ENCODE measurements at places on chromosomes 6 and 20.

GRCh38 chr6:148818939-148819575 lies 72.2 kb downstream of the UST start:
- no peak for DNase-seq

- DNase-seq: no peak
These were observed 19.4 kb upstream of the SDHAF4 start for GRCh38 chr6:70547313-70547712.

DNA sequence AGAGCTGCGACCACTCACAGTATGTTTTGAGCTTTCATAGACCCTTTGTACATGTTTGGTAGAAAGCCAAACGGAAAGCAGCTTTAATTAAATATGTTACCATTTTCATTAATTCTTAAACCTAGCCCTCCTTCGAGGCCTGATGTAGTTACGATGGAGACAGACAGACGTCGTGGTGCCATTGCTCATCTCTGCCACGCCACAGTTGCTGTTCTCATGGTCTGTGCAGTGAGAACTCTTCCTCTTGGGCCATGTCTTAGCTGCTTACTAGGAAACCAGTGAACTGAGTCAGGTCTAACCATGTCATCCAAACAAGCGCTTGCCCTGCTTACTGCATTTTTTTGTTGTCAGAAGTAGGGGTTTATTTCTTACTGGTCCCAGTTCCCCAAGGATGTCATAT lies 62.8 kb downstream of the SNX9 start:
- DNase-seq: no peak

DNA sequence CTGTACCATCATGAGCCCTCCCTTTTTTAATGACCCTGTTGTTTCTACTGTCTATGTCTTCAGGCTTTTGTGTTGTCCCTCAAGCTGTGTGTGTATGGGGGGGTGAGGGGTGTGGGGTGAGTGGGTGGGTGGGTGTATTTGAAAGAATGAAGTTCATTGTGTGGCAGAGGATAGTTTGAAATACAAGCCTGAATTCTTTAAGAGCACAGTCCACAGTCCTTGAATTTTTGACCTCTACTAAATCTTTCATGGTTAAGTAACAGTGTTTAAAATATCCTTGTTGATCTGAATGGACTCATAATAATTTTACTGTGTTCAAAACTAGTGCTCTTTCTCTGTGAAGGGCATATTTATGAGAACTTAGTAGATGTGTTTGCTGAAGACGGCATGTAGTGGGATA lies 10.0 kb downstream of the MRAP2 start:
- no peak for DNase-seq

DNA sequence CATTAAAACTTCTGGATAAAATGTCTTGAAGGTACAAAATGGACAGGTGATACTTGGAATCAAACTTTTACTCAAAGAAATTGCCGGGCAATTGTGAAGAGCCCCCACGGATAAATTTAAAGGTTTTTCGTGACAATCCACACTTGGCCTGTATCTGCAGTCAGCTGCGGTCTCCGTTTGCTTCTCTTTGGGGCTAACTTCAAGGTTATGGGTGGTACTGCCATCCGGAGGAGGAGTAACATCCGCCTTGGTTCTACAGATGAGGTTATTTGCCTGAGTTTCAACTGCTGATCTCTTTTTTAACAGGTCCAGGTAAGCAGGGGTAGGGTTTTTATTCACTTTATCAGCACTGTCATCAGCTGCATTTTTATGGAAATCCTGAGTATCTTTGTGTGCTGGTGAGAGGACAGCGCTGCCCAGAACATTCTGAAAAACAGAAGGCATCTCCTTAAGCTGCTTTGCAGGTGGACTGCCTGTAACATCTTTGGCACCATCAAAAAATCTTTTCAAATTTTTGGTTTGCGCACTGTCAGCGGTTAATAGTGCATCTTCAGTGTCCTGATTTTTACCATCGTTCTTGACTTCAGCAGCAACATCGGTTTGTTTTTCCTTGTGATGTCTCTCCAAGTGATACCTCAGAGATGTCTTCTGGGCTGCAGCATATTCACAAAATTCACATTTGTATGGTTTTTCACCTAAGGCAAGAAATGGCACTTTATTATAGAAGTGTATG lies 16.9 kb downstream of the ZNF217 start:
- DNase-seq: no peak

- DNase-seq: no peak
These were observed 4.3 kb upstream of the CEBPB start for GRCh38 chr20:50186151-50186885.

DNA sequence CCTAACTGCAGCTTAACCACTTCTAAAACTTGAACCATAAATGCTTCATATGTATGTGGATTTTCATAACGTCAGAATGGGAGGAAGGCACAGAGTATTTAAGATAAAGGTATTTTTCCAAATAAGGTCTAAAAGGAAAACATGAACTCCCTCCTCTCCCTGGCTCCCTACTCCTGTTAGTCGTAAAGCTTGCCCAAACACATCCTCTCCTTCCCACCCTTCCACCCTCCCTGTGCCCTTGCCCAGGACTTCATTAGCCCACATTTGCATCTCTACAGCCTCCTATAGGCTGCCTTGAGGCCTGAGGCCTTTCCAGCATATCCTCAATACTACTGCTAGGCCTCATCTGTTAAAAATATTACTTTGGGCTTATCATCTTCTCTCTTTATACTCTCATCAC lies 17.1 kb upstream of the SMIM13 start:
- no peak for DNase-seq

GRCh38 chr6:113664909-113665308 lies 192.2 kb upstream of the MARCKS start:
- no peak for DNase-seq

DNA sequence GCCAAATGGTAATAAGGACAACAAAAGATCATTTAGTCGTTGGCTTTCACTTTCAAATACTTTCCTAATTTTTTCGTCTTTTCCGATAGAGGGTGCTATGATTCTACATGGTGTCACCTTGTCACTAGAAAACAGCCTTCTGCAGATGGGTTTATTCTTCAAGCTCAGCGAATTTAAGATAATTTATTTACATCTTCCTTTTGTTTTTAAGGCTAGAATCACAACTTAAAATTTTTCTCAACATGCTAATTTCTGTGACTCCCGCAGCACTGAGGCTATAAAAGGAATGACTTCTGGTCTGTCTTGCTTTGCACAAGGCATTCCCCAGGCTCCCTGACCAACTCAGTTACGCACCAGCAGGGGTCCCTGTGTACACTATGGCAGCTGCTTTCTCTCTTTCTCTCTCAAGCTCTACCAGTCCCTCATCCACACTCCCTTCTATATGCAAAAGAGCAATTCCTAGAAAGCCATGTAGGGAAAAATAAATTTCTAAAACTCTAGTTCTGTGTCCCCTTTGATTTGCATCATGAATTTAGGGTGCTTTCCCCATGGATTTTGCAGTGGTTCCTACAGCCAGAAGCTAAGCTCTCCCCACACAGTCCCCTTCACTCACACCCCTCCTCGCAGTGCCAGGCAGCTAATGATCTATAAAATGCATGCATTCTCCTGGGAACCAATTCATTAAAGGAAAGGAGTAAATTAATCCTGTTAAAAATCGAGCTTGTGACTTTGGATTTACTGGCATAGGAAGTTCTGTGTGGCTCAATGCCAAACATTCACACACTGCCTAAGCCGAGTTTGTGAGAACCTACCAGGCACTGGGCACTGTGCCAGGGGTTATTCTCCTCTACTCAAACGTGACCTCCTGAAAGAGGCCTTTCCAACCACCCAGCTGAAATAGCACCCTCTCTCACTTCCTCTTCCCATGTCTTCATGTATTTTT lies 74.5 kb downstream of the DCDC2 start:
- DNase-seq: no peak

GRCh38 chr6:90019216-90019615 lies 124.9 kb downstream of the GJA10 start:
- DNase-seq: no peak

GRCh38 chr6:129708496-129709195 lies 1.3 kb downstream of the ARHGAP18 start:
- DNase-seq: no peak

- DNase-seq: no peak
These were observed 216.7 kb downstream of the ZDHHC14 start for GRCh38 chr6:157597461-157598312.

DNA sequence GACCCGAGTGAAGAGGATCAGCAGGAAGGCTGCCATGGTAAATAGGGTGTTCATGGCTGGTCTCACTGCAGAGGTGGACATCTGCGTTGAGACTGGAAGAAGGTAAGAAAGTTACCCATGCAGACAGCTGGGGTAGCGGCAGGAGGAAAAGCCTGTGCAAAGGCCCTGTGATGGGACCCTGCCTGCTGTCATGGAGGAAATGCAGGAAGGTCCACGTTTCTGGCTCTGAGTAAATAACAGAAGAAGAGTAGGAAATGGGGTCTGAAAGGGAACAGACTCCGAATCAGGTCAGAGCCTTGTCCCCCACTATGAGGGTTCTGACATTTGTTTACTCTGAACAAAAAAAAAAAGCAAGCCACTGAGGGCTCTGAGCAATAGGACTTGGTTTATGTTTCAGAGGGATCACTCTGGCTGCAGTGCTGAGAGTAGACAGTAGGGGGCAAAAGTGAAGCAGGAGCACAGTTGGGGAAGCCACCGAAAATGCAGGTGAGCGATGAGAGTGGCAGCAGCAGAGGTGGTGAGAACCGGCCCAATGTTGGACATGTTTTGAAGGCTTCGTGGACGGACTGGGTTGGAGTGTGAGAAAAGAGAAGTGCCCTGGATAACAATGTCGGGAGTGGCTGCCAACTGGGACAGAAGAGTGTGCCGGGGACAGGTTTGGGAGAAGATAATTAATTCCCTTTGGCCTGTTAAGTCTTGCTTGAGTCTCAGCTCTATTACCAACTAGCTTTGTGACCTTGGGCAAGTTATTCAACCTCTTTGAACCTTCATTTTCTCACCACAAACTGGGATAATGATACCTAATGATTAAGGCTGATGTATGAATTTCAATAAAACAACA lies 57.9 kb upstream of the MAP7 start:
- no peak for DNase-seq

- DNase-seq: no peak
These were observed 10.6 kb upstream of the EXOC2 start for GRCh38 chr6:703552-703951.

- no peak for DNase-seq
These were observed 2.3 kb upstream of the PRIM2 start for GRCh38 chr6:57315111-57315510.

- DNase-seq: no peak
These were observed 61.7 kb upstream of the NUP153 start for GRCh38 chr6:17768388-17768787.

- no peak for DNase-seq
These were observed 5.6 kb downstream of the MDFI start for GRCh38 chr6:41643899-41644269.

- no peak for DNase-seq
These were observed 437 bp downstream of the CD40 start for GRCh38 chr20:46118481-46119020.

GRCh38 chr6:128731249-128732165 lies 151.4 kb upstream of the LAMA2 start:
- DNase-seq: no peak

DNA sequence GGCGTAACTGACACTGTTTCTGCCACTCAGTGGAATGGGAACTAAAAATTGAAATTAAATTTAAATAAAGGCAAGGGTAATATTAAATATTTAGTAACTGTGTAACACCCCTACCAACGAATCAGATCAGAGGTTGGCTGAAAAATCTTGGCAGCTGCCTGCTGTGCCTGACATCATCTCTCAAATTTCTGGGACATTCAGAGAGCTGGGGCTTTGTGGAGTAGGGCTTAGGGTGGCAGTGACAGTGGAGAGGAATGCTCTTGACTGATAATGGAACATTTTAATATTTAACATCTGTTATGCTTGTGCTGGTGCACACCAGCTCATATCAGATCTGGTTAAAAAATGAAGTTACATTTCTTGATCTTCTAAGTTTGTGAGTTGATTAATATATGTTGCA lies 62.2 kb downstream of the RFPL4B start:
- no peak for DNase-seq

DNA sequence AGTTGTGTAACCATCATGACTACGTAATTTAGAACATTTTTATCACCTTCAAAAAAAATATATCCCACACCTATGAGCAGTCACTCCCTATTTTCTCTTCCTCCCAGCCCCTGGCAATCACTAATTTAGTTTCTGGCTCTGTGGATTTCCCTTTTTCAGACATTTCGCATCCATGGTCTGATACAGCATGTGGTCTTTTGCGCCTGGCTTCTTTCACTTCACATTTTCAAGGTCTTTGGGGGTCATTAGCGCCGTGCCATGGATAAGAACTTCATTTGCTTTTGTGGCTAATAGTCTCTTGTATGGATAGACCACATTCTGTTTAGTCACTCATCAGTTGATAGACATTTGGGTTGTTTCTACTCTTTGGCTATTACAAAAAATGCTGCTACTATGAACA lies 44.9 kb upstream of the DUSP22 start:
- no peak for DNase-seq

- no peak for DNase-seq
These were observed 28.6 kb downstream of the C6orf89 start for GRCh38 chr6:36914227-36914794.

DNA sequence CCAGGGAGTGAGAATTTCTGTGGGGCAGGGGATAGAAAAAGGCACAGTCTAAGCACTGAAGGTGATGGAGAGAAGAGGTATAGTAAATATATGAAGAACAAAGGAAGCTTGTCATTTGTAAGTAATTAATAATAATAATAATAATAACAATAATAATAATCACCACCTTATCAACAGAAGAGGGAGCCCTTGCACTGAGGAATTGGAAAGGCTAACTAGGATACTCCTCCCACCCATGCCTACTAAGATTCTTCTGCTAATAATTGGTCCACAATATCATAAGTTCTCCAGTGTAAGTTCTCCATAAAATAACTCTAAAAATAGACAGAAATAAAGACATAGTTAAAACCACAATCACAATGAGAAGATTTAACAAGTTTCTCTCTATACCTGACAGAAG lies 912 bp upstream of the OR12D3 start:
- DNase-seq: no peak

GRCh38 chr6:109052018-109052651 lies 42.5 kb downstream of the SESN1 start:
- no peak for DNase-seq

DNA sequence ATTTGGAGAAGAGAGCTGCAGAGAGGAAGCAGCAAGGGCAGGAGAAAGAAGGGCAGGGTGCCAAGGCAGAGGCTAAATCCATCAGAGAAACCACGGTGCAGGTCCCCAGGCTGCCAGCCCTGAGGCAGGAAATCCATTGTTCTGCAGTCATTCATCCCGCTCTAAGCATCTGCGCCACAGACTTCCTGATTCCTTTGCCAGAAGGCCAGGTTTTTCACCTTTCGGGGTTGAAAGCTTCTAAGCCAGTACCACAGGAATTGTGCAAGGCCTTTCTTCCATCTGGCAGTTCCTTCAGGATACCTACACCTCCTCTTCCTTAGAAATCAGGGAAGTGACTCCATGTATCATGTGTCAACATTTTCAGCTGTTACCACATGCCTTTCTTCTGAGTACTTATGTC lies 45.6 kb downstream of the ADGRF5 start:
- DNase-seq: no peak

DNA sequence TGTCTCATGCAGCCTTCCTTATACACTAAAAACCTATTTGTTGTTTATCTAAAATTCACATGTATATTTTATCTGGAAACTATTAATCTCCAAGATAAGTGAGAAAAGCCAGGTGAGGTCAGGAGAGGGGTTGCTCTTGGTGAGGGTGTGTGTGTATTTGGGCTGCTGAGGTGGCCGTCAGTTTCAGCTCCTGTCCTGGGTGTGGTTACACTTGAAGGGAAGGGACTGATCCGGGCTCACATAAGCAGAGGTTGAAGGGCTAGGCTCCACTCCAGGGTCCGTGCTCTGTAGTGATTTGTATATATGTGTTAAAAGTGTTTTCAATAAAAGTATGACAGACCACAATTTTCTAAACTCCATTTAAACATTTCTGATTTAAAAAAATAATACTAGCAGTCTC lies 13.5 kb upstream of the SNAI1 start:
- DNase-seq: no peak

GRCh38 chr6:63795006-63795405 lies 159.4 kb downstream of the PHF3 start:
- DNase-seq: no peak
